ENCODE measurements at places on chromosomes 2 and 18.

GRCh38 chr2:38115216-38116032, 39.5 kb upstream of the CYP1B1 start:
- DNase-seq = peak; percentile 69

DNA sequence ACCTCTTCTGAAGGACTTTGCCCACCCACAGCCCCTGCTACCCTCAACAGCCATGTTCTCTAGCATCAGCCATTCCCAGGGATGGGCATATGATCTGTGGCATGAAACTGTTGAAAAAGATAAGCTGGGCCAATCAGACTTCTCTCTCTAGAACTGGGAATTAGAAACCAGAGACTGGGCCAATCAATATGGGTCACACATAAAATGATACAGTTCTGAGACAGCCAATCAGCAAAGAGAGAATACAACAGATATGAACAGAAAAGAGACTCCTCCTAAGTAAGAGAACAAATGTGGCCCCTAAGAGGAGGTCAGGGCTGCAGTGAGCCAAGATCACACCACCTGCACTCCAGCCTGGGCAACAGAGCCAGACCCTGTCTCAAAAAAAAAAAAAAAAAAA, 2.1 kb downstream of the KIDINS220 start:
- DNase-seq = peak; percentile 22

DNA sequence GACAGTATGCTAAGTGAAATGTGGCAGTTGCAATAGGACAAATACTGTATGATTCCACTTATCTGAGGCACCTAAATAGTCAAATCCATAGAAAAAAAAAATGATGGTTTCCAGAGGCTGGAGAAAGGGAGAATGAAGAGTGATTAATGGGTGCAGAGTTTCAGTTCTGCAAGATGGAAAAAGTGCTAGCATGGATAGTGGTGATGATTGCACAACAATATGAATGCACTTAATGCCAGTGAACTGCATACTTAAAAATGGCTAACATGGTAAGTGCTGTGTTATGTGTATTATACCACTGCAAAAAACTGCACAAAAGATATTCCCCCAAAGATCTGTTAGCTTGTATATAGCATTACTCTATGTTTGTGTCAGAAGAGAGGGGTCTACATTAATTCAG, 185.4 kb downstream of the INHBB start:
- DNase-seq = no peak

DNA sequence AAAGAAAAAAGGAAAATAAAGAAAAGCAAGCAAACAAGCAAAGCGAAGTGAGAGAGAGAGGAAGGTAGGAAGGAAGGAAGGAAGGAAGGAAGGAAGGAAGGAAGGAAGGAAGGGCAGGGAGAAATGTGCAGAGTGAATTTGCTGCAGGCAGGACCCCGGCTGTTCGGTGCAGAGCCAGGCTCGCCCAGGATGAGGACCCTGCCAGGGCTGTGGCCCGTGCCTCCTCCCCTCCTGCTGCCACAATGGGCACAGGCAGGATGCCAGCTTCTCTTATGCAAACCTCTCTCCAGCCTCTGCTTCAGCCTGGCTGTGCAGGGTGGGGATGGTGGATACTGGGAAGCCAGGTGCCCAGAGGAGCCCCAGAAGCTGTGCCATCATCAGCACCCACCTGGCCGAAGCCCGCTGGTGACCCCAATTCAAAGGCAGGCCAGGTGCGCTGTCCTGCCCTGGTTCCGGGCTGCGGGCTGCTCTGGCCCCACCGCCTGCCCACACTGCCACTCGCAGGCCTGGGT, 3.2 kb downstream of the GPR17 start:
- DNase-seq = no peak

DNA sequence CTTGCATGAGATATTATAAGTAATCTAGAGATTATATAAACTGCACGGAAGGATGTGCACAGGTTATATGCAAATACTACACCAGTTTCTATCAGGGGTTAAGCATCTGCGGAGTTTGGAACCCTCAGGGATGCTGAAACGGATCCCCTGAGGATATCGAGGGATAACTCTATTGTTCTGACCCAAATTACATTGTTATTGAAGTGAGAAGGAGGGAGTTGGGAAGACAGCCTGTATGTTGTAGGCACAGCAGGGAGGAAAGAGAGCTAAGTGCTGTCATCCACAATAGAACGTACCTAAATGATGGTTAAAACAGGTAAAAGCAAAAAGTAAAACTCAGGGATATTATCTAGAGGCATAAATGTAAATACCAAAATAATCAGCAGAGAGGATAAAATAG, 44.6 kb upstream of the SMAD2 start:
- no peak for DNase-seq

DNA sequence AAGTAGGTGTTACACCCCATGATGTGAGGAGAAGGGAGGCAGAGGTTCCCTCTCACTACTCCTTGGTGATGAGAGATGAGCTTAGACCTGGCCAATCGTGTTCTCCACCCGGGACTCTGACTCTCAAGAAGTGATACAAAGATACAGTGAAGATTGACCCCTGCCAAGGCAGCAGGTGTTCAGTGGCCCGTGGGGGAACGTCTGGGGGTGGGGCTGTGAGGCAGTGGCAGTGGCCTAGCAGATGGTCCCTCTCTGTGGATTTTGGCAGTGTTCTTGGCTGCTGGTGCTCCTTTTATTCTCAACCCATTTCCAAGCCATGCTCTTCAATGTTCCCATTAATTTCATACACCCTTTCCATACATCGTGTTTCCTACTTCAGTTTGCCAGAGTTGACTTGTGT, 120.4 kb upstream of the NEDD4L start:
- no peak for DNase-seq

DNA sequence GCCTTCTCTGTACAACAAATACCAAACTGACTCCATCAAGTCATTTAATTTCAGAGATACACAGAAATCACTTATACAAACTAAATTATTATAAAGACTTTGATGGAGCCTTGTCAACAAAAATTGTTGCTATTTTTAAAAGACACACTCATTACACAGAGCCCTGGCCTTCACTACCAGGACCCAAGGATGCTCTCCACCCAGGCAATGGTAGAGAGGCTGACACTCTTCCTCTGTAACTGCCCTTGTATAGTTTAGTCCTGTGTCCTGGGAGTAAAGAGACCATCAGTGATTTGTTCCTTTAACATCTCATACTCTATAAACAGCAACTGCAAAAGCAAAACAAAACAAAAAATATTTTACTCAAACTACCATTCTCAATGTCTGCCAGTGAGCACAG, 173.5 kb downstream of the TCF4 start:
- no peak for DNase-seq

DNA sequence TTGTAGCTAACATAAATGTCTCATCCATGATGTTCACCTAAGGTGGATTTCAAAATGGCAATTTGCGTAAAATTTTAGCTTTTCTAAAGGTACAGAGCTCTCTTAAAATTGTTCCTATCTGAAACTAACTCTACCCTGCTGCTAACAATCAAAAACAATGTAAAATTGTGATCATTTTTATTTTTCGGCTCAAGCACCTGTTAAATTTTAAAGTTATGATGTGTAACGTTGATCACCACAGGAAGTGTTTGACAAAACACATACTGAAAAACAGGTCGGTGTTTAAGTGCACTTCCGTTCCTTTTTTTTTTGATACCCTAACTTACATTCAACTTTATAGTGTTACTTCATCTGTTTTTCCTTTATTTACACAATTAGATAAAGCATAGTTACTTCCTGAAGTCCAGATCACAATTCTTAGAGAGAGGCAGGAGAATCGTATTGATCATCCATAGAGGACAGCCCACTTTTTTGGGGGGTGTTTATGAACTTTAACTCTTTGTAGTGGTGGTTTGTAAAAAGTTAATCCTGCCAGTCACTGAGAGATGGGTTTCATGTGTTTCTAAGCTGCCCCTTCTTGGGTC, 6.0 kb upstream of the NCK2 start:
- DNase-seq = no peak

DNA sequence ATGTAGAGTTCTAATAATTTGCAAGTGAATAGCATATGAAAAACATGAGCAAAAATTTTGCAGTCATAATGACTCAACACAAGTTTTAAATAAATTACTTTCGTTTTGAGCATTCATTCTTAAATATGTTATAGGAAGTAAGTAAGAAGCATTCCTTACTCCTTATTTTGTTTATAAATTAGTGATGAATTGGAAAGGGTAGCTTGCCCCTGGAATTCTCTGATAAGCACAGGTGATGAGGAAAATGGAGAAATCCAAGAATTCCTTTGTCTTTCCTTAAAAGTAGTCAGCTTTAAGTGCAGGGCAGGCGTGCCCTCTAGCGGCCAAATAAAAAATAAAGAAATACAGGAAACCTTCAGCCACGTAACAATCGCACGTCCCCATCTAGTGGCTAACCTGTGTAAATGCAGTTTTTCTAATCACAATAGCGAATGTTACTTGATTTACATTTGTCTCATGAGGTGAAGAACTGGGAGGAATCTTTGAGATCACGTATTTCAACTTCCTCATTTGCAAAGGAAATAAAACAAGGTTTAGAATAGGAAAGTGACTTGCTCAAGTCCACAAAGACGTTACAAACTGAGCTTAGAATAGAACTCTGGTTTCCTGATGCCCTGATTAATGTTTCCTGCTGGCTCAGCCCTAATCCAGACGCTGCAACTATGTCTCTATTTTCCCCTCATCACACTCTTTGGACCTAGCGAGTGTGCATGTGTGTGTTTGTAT, 47.2 kb upstream of the ZNG1B start:
- peak; percentile 44 for DNase-seq

DNA sequence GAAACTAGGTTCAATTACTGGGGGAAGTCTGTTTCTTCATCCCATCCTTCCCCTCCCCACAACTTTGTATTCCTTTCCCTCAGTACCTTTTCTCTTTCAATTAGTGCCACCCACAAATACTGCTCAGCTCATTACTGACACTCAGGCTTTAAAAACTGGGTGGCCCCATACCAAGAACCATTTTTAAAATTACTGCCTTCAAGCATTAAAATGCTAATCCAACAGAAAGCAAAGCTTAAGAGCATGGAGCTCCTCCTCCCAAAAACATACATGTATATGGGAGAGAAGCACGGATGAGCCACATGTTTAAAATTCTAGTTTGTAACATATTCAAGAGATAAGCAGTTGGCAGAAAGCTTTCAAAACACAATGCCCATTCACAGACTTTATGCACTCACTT, 44.0 kb downstream of the IRS1 start:
- no peak for DNase-seq

DNA sequence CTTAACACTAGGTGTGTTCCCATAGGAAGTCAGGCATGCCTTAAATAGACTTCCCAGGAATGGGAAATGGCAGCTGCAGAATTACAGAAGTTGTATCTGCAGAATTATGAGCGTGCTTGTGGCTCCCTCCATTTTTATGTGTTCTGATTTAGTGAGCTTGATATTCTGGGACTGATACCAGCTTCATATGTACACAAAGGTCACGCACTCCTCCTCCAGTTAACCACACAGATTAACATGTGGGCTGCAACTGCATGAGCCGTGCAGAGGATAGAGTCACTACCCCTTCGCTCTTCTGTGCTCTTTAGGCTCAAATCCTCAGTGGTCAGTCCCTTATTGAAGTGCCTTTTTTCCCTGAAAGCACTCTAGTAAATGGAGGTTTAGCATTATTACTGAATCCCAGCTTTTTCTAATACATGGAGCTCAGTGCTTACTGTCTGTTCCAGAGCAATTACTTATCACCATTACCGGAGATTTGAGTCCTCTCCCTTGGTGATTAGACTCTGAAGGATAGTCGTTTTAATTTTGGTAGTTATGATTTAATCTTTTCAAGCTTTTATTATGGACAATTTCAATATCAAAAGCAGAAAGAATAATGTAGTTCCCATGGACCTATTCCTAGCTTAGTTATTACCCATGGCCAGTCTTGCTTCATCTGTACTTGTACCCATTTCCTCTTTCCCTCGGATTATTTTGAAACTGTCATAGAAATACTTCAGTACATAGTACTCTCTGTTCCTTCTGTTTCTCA, 238.3 kb downstream of the PRKCE start:
- DNase-seq = no peak

GRCh38 chr2:46229134-46230063, 67.8 kb upstream of the EPAS1 start:
- no peak for DNase-seq

DNA sequence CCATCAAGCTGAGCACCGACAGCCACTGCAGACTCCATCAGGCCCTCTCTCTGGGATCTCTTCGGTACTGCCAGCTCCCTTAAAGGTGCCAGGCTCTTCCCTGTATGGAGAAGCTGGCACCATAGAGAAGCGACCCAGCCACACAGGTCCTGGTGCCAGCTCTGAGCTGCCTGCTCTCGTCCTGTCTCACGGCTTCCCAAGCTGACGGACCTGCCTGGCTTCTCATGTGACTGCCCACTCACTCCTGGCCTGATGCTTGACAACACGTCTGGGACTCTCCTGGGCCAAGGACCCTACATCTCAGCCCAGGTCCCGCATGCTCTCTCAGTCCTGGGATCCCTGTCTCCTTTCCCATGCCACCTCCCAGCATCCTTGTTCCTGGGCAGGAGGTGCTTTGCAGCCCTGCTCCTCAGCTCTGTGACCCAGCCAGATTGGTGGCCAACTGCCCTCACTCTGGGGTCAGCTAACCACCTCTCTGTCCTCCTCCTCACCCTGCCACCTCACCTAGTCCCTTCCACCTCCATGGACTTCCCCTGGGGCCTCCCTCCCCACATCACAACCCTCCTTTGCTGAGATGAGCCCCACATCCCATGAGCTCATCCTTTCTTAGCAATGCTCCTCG, 12.5 kb upstream of the ATOH8 start:
- no peak for DNase-seq

GRCh38 chr2:165016772-165017411, 61.6 kb upstream of the SLC38A11 start:
- DNase-seq = peak; percentile 59

All from AG08396 (cell line).